CD4-positive, CD25-positive, alpha-beta regulatory T cell (primary cell): ENCODE measurements at places on chromosomes 5 and 9. TPM values are rescaled to one million over a fixed set of nuclear protein-coding genes. Genes with fewer than 3 reads are reported as not detected.

DNA sequence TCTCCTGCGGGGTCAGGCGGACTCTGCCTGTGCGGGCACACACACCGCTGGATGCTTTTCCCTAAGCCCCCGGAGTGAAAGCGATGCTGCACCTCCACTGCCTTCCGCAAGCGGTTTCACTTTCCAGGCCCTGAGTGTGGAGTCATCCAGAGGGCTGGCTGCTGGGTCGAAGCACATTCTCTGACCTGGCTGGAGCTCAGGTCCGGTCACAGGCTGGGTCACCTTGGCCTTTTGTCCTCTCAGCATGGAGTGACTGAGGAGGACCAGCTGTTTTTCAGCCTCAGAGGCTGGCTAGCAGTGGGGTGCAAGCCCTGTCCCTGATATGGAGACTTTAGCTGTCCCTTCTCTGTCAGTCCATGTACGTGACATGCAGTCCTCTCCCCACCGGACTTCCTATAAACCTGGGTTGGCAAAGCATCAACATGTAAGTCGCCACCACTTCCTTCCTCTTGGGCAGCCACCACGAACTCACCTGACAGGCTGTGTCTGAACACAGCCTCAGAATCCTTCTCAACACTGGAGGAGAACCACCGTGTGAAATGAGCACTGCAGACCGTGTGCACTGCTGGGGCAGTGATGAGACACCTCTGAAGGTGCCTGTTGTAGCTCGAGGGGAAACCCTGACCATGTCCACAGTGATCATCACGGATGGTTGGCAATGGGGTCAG lies 51.3 kb downstream of the GADD45G start:
- DNase-seq = peak; percentile 61

DNA sequence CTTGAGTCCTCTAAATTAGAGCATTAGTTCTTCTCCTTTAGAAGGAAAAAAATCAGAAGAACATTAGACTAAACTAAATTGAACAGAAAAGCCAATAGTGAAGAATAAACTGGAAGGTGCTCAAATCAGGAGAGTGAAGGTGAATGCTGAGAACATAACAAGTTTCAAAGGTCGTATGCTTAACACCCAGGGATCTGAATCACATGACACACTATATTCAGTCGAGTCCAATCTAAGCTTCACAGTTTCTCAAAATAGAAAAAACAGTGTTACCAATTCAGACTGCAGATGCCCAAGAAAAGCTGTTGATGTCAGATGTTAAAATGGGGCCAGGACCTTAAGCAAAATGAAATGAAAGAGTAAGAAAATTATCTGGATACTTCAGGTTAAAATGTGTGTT lies 614.5 kb downstream of the EFNA5 start:
- DNase-seq = no peak

DNA sequence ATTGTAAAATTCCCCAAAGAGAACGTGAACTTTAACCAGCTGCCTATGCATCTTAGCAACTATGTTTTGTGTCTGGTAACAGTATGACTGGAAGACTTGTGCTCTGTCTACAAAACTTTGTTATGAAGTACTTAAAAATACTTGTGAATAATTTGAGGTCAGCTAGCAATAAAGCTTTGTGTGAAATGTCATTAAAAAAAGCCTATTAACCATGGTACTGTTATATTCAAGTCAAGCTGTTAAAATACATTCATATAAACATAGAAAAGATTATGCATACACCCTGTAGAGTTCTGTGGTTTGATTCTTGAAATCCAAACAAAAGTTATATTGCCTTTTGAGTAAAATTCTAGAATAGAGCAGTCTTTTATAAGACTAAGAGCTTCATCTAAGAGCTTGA lies 60.1 kb downstream of the VCAN start:
- DNase-seq = no peak

DNA sequence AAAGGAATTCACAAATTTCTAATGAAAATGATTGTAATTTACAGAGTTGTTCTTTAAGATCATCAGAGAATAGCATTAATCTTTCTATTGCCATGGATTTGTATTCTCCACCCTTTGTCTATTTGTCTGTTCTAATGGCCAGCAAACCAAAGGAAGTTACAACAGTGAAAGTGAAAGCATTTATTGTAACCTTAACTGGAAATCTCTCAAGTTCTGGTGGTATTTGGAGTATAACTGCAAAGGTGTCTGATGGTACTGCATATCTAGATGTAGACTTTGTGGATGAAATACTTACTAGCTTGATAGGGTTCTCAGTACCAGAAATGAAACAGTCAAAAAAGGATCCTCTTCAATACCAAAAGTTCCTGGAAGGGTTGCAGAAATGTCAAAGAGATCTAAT lies 21.7 kb downstream of the RMI1 start:
- peak; percentile 61 for DNase-seq

DNA sequence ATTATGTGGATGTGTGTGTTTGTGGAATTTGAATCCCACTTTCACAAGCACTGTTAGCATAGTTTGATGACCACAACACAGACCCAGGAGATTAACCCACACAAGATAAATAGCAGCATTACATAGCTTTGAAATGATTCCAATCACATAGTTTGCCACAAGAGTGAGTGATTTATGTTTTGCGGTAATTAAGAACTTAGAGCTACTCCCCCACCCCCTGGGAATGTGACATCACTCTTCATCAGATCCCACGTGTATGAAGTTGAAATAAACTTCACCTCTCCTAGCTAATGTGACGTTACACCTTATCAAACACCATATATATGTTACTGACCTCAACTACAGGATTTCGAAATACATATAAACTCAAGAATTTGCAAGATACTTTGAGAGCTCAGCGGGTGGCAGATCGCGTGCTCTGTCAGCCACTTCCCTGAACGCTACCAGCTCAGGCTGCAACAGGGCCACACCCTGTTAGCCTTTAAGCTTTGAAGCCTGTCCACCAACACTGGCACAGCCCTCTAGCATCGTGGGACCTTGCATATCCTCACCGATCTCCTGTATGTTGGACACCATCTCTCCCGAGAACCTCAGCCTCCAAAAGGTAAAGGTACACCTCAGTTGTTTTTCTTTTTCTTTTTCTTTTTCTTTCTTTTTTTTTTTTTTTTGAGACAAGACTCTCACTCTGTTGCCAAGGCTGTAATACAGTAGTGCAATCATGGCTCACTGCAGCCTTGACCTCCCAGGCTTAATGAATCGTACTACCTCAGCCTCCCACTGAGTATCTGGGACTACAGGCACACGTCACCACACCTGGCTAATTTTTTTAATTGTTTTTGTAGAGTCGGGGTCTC lies 1.7 kb upstream of the AGTPBP1 start:
- no peak for DNase-seq

- no peak for DNase-seq
Observed at GRCh38 chr9:122248448-122248865, 16.2 kb downstream of the RBM18 start.

GRCh38 chr9:137516144-137516917 lies 33.9 kb downstream of the PNPLA7 start:
- DNase-seq = no peak

DNA sequence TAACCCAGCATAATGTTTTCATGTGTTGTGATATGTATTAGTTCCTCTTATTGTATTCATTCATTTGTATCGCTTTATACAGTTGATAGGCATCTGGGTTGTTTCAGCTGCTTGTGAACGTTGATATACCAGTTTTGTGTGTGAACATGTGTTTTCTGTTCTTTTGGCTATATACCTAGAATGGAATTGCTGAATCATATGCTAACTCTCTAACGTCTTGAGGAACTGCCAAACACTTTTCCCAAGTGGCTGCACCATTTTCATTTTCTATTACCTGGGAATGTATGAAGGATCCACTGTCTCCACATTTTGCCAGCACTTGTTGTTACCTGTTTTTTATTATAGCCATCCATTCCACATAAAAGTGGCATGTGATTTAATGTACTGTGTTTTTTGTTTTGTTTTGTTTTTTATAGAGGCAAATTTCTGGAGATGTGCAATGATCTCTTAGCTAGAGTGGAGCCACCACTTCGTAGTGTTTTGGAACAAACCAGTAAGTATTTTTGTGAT lies 34.6 kb downstream of the HSPA4 start:
- no peak for DNase-seq

- DNase-seq = no peak
Observed at GRCh38 chr5:39494107-39494510, 69.3 kb upstream of the DAB2 start.

DNA sequence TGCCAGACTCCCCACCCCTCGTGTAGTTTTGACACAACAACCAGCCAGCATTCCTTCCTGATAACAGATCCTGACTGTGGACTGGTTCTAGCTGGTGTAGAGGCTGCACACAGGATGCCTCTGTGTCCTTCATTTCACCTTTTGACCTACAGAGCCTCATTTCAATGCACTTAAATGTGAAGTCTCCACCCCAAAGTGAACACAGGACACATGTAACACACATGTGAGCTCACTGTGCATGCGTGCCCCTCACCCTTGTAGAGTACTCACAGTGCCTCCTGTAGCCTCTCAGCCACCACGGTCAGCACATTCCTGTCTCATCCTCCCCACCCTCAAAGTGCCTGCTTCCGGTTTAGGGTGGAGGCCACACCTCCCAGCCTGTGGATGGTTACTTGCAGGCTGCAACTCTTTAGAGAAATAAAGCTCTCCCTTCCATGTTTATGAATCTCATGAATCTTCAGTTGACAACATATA lies 11.6 kb upstream of the NKD2 start:
- peak; percentile 73 for DNase-seq

GRCh38 chr9:6428940-6429889 lies 16.2 kb downstream of the UHRF2 start:
- DNase-seq = peak; percentile 64

GRCh38 chr5:170223906-170224305 lies 8.9 kb upstream of the C5orf58 start:
- DNase-seq = no peak

GRCh38 chr5:67188274-67189078 lies 8.1 kb downstream of the CD180 start:
- peak; percentile 53 for DNase-seq

DNA sequence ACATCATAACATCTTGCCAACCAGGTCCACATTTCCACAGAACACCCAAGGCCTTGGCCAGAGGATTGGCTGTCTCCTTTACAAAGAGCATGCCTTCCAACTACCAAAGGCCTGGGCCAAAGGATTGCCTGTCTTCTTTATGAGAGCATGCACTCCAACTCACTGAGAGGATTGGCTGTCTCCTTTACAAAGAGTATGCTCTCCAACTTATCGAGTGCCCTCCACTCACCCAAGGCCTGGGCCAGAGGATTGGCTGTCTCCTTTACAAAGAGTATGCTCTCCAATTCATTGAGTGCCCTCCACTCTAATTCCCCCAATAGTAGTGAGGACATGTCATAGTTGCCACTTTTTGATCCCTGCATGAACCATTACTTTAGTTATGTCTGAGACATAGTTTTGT lies 79.9 kb upstream of the TAS2R1 start:
- no peak for DNase-seq

- no peak for DNase-seq
Observed at GRCh38 chr5:27854243-27854852, 816.0 kb upstream of the CDH9 start.

DNA sequence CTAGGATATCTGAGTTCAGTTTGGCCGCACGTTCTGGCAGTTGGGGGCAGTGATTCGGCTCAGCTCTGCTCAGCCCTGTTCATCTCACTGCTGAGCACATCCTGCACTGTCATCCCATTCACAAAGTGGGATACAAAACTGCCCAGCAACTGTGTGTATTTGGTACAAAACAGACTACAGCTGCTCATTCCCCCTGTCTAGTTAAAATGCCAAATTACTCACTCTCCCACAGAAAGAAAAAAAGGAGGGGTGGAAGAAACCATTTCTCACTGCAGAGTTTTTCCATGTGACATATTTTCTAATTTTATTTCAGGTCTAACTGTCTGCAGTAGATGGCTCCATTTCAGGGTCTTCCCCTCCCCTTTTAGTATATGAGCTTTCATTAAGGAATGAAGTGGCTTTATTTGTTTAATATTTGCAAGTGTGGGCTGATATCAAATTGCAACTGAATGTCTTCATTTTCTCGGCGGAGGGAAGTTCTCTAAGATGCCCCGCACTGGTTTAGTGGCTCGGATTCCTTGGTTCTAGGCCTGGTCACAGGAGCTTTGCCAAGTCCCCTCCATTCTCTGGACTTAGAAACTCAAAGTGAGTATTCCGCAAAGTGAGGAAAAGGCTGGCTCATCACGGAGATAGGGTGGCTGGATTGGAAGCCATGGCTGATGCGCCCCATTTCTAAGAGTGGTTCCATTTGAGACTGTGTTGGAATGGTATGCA lies 14.7 kb downstream of the COL15A1 start:
- no peak for DNase-seq

- no peak for DNase-seq
Observed at GRCh38 chr5:59485629-59486439, 407.7 kb downstream of the PDE4D start.

ZNF618 gene
- not detected for polyA plus RNA-seq

ABLIM3 gene
- polyA plus RNA-seq = 0.44 TPM

TAF1L gene
- not detected for polyA plus RNA-seq

FIBCD1 gene
- polyA plus RNA-seq = not detected

TXNDC8 gene
- polyA plus RNA-seq = not detected

TGFBR1 gene
- polyA plus RNA-seq = 18.4 TPM
